ENCODE measurements at places on chromosomes 16 and 17.

GRCh38 chr17:72613396-72613795 lies 479.1 kb downstream of the SLC39A11 start:
- DNase-seq = no peak

DNA sequence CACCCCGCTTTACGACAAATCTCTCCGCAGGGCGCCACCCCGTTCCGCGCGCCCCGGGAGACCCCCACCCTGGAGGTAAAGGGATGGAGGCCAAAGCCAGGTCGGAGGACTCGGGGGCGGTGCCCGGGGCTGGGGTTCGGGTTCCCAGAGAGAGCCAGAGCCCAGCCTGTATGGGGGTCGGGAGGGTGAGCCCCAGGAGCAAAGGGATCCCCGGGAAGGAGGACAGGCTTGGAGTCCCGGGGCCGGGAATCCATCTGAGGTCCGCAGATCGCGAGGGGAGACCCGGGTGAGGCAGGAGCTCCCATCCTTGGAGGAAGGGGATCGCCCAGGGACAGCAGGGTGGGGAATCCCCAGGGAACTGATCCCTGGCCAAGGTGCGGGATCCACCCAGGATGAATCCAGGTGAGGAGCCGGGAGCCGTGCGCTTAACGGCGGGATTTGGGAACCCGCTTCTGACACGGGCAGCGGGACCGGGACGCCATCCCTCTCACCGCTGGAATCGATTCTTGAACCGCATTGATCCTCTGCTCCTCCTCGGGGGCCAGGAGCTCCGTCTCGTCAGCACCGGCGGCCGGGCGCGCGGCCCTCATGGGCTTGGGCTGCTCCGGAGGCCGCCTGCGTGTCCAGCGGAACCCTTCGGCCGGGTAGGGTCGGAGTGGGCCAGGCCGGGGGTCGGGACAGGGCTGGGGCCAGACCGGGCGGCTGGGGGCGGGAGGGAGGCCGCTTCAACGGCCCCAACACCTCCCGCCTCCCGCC lies at the start of gene MMD:
TSS of gene MMD (minus strand) at position 657 of the 756 bp plus-strand sequence. CDS start at position 517, 140 bp downstream.
- no peak for DNase-seq

- DNase-seq = no peak
Observed at GRCh38 chr17:71634376-71634775, 486.4 kb upstream of the SOX9 start.

DNA sequence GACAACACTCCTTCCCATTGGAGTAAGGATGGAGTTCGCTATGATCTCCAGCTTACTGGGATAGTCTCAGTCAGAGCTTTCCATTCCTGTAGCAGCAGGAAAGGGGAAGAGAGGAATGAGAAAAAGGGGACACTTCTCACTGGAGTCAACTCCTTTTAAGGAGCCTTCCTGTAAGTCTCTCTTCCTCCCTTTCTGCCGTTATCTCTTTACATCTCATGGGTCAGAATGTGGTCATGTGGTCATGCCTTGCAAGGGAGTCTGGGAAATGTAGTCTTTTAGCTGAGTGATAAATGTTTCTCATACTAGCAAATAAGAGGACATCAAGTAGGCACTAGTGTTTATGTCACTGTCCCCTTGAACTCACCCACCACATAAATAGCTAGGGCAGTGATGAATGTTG lies 227.3 kb downstream of the HAPSTR1 start:
- DNase-seq = no peak

- no peak for DNase-seq
Observed at GRCh38 chr16:75023009-75023408, 24.2 kb downstream of the ZNRF1 start.

GRCh38 chr17:72463287-72464102 lies 342.7 kb downstream of the SOX9 start:
- no peak for DNase-seq

DNA sequence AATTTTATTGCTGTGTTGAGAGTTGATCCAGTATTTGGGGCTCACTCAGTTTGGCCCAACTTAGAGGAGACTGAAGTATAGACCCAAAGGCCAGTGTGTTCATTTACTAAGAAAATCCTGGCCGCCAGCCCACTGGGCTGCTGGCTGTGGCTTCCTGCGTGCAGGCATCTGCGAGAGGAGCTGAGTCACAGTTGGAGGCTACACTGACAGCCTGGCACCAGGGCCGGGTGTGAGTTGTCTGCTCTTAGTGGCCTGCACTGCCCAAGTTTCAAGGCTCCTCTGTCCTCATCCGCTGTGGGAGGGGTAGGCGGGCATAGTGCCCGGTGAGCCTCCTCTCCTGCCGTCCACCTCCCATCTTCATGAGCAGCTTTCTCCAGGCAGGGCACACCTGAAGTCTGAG lies 54.2 kb downstream of the PLD6 start:
- no peak for DNase-seq

GRCh38 chr16:85752511-85753420 lies 1.9 kb upstream of the C16orf74 start:
- peak; percentile 55 for DNase-seq

- DNase-seq = no peak
Observed at GRCh38 chr17:69048634-69049033, 12.1 kb downstream of the ABCA9 start.

DNA sequence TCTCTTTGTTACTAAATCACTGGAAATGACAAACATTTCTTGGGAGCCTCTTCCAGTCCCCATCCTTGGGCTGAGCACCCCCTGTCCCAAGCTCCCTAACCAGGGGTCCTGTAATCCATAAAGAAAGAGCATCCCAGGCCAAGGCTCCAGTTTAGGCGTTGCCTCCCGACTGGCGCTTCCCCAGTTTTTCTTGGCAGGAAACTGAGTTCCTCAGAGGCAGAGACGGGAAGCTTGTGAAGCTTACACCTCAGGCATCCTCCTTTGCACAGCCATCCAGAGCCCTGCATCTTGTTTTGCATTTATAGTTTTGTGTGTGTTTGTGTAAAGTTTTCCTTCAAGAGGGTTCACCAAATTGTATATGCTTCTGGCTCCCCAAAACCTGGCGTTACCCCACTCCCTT lies 7.1 kb downstream of the COPZ2 start:
- no peak for DNase-seq

- DNase-seq = no peak
Observed at GRCh38 chr16:14489460-14489859, 140.6 kb downstream of the PARN start.

GRCh38 chr17:81395600-81396277 lies 482 bp downstream of the BAHCC1 start:
- no peak for DNase-seq

DNA sequence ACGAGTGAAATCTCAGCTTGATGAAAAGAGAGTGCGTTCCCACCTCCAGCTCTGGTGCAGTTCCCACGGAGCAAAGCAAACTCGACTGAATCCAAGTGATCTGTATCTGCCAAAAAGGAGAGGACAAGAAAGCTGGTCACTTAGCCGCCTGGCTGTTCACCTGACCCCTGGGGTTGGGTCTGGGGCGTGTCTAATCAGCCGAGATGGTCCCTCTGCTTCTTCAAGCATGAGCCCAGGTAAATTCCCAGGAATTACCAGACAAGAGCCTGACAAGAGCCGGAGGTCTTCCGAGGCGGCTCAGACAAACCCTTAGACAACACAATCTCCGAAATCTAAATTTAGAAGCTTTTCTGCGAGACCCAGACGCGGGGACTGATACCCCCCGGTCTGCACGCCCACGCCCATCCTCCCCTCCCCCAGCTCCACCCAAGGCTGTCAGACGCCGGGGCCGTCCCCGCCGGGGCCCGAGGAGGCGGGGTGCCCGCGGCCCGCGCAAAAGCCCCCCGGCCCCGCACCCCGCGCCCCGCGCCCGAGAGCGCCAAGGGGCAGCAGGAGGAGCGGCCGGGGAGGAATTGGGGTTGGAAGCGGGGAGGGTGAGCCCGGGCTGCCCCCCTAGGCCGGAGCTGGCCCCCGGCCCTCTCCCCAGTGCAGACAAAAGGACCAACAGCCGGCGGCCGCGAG lies 674 bp downstream of the ZNF821 start:
- DNase-seq = no peak

DNA sequence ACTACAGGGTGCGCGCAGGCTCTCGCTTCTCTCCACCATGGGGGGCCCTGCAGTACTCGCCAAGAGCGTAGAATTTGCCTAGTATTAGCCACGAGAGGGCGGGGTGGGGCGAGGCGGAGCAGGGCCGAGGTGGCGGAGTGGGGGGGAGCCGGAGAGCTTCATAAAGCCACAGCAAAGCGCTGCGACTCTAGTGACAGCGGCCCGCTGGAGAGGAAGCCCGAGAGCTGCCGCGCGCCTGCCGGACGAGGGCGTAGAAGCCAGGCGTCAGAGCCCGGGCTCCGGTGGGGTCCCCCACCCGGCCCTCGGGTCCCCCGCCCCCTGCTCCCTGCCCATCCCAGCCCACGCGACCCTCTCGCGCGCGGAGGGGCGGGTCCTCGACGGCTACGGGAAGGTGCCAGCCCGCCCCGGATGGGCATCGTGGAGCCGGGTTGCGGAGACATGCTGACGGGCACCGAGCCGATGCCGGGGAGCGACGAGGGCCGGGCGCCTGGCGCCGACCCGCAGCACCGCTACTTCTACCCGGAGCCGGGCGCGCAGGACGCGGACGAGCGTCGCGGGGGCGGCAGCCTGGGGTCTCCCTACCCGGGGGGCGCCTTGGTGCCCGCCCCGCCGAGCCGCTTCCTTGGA lies at the start of gene TBX21:
TSS of gene TBX21 (plus strand) at position 190 of the 627 bp plus-strand sequence. CDS start at position 409, 219 bp downstream.
- no peak for DNase-seq

DNA sequence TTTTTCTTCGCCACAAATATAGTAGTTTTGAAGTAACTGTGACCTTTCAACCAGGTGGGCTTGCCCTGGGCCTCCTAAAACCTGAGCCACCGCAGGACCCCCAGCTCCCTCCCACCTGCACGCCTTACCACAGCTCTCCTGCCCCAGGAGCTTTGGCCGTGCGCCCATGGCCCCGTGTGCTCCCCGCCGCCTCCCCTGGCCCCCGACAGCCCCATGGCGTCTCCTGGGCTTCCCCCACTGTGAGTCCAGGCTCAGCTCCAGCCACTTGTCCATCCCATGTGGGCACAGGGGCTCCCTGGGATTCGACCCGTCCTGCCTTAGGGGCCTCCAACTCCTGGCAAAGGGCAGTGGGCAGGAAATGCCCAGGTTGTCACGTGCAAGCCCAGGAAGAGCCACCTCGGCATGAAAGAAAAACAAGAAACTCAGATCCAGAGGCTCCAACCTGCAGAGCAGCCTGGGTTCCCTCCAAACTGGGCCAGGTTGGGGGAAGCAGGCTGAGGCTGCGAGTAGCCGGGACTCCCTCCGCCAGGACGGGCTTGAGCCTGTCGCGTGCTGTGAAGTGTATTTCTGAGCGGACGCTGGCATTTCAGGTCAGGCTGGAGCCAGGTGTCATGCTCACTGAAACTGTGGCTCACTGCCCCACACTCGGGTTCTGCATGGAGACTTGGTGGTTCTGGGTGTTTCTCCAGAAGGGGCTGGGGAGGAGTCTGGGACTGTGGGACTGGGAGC lies 5.8 kb downstream of the LGALS3BP start:
- DNase-seq = no peak

GRCh38 chr16:83198977-83199376 lies 572.2 kb downstream of the CDH13 start:
- no peak for DNase-seq

GRCh38 chr17:80605326-80606066 lies 60.9 kb downstream of the RPTOR start:
- DNase-seq = no peak

- peak; percentile 77 for DNase-seq
Observed at GRCh38 chr17:50151041-50151936, 812 bp upstream of the PPP1R9B start.

- DNase-seq = no peak
Observed at GRCh38 chr17:2212400-2212981, 91.1 kb downstream of the SMG6 start.

- DNase-seq = no peak
Observed at GRCh38 chr17:75654176-75654575, 12.8 kb downstream of the RECQL5 start.

- no peak for DNase-seq
Observed at GRCh38 chr17:76384987-76385891, 830 bp downstream of the SPHK1 start.

DNA sequence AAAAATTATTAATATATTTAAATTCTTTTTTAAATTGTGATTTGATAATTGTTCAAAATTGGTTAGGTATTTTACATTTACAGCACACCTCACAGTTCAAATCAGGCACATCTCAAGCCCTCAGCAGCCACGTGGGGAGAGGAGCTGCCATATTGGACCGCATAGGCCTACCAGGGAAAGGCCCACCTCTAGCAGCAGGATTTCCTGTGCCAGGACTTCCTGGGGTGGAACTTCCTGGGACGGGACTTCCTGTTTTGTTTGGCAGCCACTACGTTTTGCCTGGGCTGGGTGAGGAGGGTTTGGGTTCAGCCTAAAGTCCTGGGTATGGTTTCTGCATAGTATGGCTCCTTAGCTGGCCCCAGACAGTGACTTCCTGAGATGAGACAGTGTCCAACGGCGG lies 298.5 kb upstream of the FOXF1 start:
- no peak for DNase-seq

DNA sequence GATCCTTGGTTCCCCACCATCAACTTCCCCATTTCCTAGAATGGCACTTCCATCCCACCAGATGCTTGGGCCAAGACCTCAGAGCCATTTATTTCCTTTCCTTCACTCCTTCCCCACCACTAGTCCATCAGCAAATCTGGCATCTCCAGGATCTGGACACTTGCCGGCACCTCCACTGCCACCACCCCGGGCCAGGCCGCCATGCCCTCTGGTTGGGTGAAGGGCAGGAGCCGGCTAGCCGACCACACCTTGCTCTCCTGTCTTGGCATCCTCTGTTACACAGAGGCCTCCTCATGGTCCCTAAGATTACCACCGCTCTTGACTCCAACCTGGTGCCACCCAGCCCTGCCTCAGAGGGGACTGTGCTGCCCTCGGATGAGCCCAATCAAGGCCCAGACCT lies 104.5 kb downstream of the RMI2 start:
- no peak for DNase-seq

GRCh38 chr17:77382356-77382911 lies 241.7 kb downstream of the SEC14L1 start:
- DNase-seq = no peak

GRCh38 chr17:45146890-45147580 lies 1.2 kb upstream of the HEXIM1 start:
- peak; percentile 74 for DNase-seq

GRCh38 chr17:851924-852323 lies 69.8 kb downstream of the MRM3 start:
- no peak for DNase-seq

DNA sequence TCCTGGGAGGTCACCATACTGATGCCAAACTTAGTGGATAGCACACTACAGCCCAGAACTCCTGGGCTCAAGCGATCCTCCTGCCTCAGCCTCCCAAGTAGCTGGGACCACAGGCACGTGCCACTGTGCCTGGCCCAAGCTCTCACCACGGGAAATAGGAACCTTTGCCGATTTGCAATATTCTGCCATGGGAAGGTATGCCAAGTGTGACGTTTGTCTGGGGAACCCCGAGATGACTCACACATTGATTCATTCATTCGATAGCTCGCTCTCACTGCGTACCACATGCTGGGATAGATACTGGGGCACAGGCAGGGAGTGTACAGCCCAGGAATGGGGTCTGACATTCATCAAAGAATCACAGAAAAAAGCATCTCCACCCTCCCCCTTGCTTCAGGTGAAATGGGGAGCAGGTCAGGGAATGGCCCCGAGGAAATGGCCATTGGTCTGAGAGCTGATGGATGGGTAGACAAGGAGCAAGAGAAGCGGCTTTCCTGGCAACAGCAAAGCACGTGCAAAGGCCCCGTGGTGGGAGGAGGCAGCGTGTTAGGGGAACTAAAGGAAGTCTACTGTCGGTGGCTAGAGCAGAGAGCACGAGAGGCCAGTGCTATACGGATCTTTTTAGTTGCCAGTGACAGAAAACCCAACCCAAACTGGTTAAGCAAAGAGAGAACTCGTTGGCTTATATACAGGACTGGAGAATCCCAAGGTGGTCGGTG lies 44.1 kb downstream of the DNAH17 start:
- DNase-seq = no peak

- DNase-seq = no peak
Observed at GRCh38 chr17:72359274-72359673, 238.5 kb downstream of the SOX9 start.

All from NCI-H2029 (cell line).